ENCODE measurements at places on chromosomes 7 and 10.

DNA sequence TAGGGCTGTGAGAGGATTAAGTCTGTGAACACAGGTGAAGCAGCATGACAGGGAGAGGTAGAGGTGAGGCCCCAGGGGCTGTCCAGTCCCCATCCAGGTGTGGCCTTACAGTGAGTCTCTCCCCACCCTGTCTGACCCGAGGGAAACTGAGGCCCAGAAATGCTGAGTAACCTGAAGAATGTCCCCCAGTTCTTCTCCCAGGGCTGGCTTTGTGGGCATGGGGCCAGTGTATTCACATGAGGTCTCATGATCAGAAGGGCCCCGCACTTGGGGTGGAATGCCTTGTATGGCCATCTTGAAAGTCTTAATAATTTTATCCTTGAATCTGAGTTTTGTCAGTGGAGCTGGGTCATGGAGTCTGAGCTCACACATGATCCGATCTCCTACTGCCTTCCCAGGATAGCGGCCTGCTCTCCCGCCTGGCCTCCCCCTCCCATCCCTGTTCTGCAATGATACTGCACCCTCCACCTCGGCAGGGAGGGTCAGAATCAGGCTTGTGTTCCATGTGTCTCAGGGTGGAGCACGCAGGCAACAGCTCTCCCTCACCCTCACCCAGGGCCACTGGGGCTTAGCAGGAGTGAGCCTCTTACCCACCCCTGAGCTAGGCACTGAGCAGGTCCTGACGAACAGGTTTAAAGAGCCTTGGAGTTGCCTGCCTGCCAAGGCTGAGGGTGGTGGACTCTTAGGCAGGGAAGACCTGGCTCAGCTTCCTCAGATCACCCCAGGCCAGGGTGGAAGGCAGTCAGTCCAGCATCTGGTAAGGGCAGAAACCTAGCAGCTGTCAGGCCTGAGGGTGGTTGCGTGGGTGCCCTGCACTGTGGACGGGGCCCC is 41.4 kb upstream of the NPFFR1 start:
- no peak for DNase-seq

DNA sequence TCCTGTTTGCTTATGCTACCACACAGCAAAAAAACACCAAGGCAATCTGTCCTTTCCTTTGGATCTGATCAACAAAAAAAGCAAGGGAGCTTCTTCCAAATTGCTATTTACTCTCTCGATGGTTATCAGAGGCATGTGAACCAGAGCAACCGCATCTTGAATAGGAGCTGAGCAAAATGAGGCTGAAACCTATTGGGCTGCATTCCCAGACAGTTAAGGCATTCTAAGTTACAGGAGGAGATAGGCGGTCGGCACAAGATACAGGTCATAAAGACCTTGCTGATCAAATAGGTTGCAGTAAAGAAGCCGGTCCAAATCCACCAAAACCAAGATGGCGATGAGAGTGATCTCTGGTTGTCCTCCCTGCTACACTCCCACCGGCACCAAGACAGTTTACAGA is 76.8 kb upstream of the FRMD4A start:
- DNase-seq: no peak

- no peak for DNase-seq
These were observed 145.6 kb upstream of the NPY start for GRCh38 chr7:24138343-24138742.

DNA sequence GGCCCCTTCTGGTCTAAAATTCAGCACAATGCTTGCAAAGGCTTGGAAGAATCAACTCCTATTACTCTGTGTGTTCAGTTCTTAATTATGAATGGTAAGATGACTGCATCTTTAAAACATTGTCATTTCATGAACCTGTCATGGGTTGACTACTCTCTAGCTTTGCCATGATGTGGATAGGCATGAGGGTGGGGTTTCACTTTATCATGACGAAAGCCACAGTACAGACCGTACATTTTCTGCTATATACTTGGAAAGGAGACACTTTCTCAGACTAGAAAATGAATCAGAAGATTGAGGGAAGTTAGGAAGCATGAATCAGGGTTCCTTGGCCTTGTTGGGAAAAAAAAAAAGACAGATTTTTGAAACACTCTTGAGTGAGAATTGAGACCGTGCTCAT is 19.7 kb upstream of the MSRB2 start:
- DNase-seq: no peak

DNA sequence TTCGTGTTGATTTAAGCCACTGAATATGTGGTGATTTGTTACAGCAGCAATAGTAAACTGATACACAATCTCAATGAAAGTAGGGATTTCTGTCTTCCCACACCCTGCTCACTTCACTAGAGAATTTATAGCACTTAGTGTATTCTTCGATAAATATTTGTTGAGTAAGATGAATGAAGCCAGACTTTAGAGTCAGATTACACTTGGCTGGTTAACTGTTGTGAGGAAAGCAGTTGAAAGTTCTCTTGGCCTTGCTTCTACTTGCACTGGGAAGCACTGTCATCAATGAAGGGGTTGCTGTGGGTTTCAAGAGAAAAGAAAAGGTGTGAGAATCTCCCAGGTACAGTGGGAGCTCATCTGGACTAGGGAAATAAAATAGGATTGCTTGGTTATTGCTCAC is 82.1 kb upstream of the IGFBP3 start:
- DNase-seq: no peak

DNA sequence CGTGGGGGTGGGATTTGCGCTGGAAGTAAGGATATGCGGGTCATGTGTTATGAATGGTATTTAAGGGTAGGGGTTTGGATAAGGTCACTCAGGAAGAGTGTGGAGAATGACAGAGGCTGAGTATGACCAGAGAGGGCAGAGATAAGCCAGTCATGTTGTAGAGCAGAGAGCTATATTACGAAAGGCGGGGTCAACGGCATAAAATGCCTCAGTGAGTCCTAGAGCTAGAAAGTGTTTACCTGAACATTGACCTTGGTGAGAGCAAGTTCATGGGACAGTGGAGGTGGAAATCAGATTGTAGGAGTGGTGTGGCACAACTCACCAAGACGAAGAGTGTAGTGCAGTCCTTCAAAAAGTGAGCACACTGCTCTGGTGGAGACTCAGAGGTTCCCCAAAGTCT is 13.8 kb downstream of the LMOD2 start:
- DNase-seq: no peak

DNA sequence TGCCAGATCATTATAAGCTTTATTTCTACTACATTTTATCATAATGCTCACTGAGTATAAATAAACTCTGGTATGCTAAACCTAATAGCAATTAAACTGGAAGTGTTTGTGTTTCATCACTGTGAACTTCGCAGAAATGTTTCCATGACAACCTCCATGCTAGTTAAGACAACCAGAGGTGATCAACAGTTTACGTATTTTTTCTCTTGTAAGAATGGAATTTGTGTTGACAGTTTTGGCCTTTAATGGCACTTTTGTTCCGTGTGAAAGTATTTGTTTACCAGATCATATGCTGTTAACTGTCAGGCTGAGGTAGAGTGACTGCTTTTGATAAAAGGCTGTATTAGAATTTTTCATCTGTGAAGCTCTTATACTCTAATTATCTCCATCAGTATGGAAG is 212.1 kb upstream of the PPP1R3A start:
- no peak for DNase-seq

- DNase-seq: no peak
These were observed 13.1 kb downstream of the CASP2 start for GRCh38 chr7:143300959-143301935.

DNA sequence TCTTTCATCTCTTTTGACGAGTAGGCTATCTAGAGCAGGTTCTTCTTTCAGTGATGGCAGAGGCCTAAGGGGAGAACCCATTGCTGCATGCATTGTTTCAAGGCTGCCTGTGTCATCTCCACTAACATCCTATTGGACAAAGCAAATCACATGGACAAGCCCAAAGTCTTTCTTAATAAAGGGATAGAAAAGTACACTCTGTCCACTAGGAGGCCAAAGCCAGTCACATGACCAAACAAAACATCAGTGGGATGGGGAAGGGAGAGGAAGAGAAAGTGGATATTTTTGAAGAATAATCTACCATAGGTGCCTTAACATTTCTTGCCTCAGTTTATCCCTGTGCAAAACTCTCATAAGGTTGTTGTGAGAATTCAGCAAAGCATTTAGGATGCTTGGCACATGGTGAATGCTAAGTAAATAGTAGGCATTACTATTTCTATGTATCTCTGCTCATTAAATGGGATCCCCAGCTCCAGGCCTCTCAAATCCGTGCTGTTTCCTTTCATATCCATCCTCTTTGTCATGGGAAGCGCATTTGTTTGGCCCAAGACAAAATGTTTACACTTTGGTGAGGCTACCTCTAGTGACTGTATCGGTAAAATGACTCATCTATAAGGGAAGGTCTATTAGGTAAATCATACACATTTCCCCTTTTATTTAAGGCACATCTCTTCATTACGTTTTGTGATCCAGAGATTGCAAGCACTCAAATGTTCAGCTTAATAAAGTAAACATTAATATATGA is 16.7 kb upstream of the CADPS2 start:
- DNase-seq: no peak

GRCh38 chr7:34275624-34276023 is 370.3 kb downstream of the BMPER start:
- no peak for DNase-seq

DNA sequence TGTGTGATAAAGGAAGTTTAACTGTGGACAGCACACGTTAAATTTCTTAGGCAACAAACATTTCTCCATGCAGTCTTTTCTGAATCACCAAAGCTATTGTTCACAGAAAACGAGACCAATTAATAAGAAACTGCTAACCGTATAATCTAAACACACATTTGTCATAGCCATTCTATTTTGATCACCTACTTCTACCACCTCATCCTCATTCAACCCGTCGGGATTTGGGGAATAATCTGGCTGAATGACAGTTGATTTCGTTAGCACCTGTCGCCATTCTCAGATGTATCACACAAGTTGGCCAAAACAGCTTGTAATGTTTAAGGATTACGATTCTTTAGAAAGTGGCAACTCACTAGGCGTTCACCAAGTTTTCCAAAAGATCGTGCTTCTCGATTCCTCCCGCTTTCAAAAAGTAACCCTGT is 1.2 kb downstream of the EZH2 start:
- DNase-seq: no peak

DNA sequence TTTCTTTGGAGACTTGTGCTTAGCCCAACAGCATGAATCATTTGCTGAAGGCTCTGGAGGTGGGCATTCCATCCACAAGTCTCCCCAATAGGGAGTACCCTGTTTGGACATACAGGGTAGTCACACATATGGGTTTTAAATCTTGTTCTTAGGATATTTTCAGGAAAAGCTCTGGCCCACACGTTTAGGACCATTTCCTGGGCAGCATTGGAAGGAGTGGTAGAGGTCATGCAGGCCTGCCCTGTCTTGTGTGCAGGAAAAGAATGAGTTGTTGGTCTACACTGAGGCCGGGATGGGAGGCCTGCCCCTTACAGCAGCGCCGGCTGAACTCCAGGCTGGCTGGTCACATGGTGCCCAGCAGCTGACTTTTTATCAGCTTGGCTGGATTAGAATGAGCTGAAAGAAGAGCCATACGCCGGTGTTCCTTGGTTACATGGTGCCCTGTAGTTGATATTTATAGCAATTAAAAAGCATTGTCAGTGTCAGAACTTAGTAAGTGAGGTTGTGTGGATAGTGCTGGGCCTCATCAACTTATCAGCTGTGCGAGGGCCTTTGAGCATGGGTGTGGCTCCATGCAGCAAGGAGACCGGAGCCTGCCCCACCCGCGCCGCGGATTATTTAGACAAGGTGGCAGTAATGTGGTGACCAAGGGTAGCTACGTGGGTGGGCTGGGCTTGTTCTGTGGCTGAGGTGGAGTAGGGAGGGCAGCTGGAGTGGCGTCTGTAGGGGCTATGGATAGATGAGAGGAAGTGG is 28.6 kb downstream of the OGDH start:
- DNase-seq: no peak

DNA sequence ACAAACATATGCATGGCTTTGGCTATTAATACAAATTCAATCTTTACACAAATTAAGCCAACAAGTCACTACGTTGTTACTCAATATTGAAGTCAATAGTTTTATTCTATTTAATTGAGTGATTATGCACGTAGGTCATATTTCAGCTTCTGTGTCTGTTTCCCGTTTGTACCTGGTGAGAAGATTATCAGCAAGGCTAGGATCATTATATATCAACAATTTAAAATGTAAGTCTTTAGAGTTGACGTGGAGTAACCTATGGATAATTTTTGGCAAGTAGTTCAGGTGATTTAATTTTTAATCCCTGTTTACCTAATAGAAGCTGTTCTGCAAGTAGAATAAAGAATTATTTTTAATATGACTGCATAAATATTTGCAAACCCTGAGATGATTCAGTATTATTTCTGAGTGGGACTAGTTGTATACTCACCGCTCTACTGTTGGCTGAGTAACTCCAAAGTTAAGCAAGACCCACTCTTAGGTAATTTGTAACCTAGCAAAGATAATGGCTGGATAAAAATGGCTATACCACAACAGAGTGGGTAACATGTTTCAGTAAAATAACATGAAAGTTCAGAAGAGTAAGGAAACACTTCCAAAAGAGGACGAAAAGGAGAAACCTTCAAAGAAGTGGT is 161.0 kb downstream of the HGF start:
- DNase-seq: no peak

DNA sequence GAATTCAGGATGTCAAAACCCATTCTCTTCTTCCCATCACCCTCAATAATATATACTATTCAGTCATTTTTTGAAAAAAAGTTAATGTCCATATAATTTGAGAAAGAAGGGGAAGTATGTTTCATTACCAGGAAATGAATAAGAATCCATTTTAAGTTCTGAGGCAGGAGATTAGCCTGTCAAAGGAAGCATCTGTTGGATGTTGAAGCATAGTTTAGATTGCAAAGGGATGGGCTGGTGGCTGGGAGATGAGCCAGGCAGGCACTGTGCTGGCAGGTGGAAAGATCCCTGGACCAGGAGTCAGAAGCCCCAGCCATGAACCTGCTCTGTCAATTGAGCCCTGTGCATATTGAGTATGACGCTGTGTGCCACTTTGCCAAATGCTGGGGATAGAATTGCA is 48.4 kb upstream of the CRTAC1 start:
- no peak for DNase-seq
